ENCODE measurements at places on chromosomes 1 and 21.
A peak's percentile ranks its signal among the peaks of the same experiment; 100 is the strongest.

- no peak for DNase-seq
Observed at GRCh38 chr1:167774710-167775109, 52.9 kb downstream of the MPZL1 start.

DNA sequence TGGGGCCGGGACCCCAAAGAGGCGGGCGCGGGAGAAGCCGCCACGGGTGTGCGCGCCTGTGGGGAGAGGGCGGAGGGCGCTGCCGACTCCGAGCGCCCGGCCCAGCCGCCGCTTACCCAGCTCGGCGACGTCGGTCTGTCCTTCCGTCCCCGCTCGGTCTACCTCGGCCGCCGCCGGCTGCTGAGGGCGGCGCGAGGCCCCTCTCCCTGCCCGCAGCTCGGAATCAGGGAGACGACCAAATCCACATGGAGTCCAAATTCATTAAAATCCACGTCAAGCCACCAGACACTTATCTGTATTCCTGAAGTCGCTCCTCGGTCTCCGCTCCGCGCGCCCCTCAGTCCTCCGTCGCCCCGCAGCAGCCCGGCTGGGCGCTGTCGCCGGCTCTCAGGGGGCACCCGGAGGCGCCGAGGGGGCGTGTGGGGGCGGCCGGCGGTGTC is 637 bp downstream of the PLXNA2 start:
- no peak for DNase-seq

DNA sequence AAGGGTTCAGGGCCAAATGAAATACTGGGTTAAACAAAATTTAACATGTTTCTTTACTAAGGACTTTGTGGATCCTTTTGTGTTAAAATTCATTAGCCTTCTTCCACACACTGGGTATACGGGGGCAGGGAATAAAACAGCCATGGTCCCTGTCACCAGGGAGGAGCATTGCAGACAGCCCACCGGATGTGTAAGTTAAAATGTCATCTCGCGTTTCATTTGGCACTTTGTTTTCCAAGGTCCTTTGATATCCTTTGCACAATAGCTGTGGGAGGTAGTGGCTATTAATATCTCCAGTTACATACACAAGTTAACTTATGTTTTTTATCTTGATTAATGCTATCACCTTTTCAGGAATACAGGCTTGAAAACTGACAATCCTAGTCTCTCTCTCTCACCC is 172.7 kb downstream of the BARHL2 start:
- no peak for DNase-seq

- no peak for DNase-seq
Observed at GRCh38 chr21:42384989-42385388, 10.9 kb downstream of the TMPRSS3 start.

DNA sequence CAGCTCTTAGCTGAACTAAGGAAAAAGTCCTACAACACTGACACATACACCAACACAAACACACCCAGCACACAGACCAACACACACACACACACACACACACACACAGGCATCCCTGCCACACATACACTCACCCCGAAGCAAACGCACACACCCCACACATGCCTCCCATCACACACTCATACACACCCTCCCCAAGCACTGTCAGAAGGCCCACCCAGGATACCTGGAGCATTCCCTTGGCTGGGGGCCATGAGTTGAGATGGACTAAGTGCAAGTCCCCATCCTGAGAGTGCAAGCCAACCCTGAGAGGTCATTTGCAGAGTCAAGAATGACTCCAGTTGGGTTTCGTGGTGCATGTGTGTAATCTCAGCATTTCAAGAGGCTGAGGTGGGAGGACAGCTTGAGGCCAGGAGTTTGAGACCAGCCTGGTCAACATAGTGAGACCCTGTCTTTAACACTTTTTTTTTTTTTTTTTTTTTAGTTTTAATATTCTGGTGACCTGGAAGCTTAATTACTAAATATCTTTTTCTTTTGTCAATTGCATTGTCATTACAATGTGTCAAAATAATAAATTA is 117.3 kb downstream of the RHOU start:
- no peak for DNase-seq

DNA sequence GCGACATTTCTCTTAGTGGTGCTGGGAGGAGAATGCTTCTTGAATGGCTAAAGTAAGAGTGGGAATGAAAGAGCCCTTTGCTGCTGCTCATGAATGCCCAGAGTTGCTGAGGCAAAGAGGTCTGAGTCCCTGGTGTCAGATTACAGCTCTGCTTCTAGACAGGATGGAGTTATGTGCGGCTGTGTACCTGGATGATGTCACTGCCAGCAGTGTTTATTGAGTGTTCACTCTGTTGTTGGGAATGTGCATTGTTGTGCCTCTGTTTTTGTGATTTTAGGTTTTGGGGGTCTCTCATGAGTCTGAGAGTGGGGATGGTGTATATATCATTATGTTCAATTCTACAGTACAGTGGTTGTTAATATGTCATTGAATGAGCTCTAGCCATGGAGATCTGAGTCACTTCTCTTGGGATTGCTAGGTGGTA is 2.7 kb downstream of the CDC14A start:
- DNase-seq: no peak

GRCh38 chr21:33954395-33954794 is 38.8 kb upstream of the ATP5PO start:
- no peak for DNase-seq

GRCh38 chr21:44074315-44074958 is 32.8 kb upstream of the PWP2 start:
- DNase-seq: no peak

DNA sequence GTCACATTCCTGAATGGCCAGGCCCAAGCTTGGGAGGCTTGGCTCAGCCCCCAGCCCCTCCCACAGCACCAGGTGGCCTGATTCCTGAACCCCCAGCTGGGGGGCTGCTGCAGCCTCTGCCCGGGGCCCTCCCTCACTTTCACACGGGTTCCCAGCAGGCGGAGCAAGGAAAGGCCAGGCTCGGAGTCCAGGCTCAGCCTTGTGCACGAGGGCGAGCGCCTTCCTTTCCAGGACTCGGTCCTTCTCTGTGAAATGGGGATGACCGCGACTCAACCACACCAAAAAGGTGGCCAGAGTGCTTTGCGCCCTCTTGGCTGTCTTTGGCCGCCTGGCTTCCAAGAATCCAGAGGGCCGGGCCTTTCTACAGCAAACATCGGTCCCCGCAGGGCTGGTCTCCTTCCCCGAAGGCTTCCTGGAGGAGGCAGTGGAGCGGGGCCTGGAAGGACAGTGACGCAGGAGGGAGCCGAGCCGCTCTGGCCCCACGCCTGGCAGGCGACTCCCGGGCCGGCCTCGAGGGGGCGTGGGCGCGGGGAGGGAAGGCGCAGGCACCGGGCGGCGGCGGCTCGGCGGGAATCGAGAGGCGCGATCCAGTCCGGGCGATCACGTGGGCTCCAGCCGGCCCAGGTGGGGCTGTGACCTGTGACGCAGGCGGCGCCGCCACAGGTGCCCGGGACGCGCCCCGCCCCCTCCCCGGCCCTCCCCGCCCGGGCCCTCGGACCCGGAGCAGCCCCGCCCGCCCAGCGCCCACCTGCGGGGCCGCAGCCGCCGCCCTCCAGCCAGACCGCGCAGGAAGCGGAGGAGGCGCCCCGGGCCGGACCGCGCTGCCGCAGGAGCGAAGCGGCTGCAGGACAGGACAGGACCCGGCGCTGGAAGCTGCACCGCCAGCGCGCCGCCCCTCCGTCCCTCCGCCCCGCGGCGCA is at the start of gene ARHGEF16:
Gene ARHGEF16 (plus strand): TSS at position 775 of the 920 bp plus-strand sequence. CDS start 8,420 bp downstream, outside the sequence.
- DNase-seq: no peak

DNA sequence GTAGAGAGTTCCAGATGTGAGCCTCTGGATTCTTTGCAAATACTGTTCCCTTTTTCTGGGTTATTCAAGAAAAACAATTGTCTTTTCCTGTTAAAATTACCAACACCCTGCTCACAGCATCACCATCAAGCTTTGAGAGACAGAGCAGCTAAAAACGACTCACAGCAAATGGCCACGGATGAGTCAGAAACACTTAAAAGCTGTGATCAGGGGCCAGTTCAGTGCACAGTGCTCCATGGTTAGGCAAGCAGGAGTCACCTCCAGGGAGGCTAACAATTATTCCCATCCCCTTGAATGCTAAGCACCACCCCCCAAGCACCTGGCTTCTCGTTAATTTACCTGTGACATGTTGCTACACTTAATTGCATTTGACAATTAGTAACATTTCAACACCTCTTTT is 128.4 kb upstream of the CAMK1G start:
- DNase-seq: no peak

GRCh38 chr1:201531551-201532425 is 7.1 kb upstream of the NAV1 start:
- no peak for DNase-seq

- DNase-seq: no peak
Observed at GRCh38 chr1:31421371-31422040, 8.5 kb downstream of the SERINC2 start.

- DNase-seq: no peak
Observed at GRCh38 chr1:218025454-218025853, 259.6 kb upstream of the RRP15 start.

GRCh38 chr1:160205242-160206035 is at the start of gene PEA15:
TSS of gene PEA15 (plus strand) at chr1:160205384. CDS start at chr1:160211545, 6,161 bp downstream.
- peak; percentile 58 for DNase-seq

GRCh38 chr1:224264321-224264720 is 65.7 kb downstream of the NVL start:
- no peak for DNase-seq

- DNase-seq: peak; percentile 60
Observed at GRCh38 chr1:155070721-155071569, 7.4 kb downstream of the EFNA4 start.

All from activated CD4-positive, alpha-beta T cell treated with anti-CD3 and anti-CD28 coated beads for 24 hours (primary cell).